Fibroblast of the aortic adventitia (primary cell): ENCODE measurements at places on chromosomes 4 and X.
A peak's percentile ranks its signal among the peaks of the same experiment; 100 is the strongest.

DNA sequence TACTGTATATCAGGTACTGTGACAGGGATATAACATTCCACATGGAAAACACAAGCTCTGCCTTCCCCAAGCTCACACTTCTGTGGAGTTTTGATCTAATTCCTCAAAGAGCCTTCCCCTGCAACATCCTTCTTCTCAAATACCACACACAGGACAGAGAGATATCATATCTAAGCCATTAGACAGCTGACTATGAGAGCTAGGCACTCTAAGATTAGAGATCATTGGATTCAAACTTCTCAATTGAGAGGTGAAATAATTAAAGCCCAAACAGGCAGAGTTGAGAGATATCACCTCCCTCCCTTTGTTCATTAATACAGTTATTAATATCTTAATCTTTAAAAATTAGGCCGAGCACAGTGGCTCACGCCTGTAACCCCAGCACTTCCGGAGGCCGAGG is 25.0 kb downstream of the TEC start:
- no peak for DNase-seq

DNA sequence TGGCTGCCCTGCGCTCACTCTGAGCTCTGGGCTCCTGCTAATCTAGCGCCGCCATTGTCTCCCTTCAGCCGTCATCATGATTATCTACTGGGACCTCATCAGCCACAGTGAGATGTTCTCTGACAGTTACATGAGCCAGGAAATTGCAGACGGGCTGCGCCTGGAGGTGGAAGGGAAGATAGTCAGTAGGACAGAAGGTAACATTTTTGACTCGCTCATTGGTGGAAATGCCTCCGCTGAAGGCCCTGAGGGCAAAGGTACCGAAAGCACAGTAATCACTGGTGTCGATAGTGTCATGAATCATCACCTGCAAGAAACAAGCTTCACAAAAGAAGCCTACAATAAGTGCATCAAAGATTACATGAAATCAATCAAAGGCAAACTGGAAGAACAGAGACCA is 21.8 kb upstream of the PIN4 start:
- no peak for DNase-seq

- no peak for DNase-seq
Measured at GRCh38 chrX:32867781-32868523, 343.4 kb downstream of the DMD start.

- DNase-seq: peak; percentile 45
Measured at GRCh38 chr4:20193141-20193936, 58.4 kb upstream of the SLIT2 start.

GRCh38 chrX:11663875-11664210 is 1.9 kb downstream of the ARHGAP6 start:
- peak; percentile 9 for DNase-seq

- DNase-seq: peak; percentile 67
Measured at GRCh38 chrX:150508451-150509367, 59.7 kb upstream of the MTM1 start.

DNA sequence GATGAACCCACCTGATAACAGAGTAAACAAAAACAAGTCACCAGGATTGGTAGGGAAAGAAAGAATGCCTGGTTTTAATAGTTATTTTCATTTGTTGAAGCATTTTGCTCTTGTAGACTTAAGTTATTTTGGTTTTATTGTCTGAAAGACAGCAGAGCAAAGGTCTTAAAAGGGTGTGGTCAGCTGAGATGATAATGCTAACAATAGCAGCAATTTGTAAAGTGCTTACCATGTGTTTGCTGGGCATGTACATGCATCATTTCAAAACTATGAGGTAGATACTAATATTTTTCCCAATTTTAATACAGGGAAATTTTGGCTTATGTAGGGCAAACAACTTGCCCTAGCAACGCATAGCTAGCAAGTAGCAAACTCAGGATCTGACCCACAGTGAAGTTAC is 46.8 kb upstream of the SLC10A4 start:
- peak; percentile 33 for DNase-seq

- DNase-seq: peak; percentile 58
Measured at GRCh38 chr4:158722291-158722916, 792 bp downstream of the PPID start.

GRCh38 chrX:132017431-132018185 is 5.5 kb upstream of the STK26 start:
- DNase-seq: no peak

DNA sequence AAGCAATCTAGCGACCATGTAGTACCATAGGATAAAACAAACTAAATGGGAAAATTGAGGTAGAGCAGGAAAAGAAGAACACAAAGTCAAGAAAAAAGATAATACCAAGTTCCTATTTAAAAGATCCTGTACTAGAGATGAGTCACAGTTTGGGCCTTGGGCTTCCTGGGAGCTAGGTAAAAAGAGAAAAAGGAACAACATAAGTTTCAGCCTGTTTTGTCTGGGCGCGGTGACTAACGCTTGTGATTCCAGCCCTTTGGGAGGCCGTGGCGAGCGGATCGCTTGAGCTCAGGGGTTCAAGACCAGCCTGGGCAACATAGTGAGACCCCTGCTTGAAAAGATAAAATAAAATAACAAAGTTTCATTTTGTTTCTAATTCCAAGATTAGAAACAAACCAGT is 14.0 kb upstream of the TMEM156 start:
- peak; percentile 12 for DNase-seq

DNA sequence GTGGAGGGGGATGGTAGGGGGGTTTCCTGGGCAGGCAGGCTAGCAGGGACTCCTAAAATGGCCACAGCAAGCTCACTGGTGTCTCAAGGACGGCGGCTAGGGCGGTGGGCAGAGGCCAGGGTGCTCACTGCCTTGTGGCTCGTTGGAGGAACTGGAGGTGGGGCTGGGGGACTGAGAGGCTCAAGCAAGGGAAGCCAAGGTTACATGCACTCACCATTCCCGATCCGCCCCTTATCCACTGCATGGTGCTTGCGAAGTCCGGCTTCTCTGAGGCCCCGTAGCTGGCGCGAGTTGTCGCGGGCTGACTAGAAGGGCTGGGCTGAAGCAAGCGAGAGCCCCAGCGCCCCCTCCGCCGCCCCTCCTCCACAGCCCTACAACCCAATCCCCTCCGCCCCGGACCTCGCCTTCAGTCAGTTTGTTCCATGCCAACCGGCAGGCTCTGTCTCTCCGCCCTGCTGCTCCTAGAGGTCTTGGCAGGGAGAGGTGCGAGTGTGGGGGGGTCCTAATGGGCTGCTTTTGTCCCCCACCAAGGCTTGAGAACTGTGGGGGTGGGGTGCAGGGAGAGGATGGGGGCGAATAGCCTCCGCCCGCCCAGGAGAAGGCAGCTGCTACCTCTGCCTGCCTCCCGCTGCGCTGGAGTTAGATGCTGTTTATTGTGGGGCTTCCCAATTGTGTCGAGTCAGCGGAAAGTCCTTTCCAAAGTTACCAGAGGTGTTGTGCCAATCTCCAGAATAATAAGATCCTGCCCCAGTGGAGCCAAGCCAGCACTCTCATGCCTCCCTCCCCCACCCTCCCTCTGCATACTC is at the start of gene ARHGEF9:
ARHGEF9 (minus strand) TSS at position 313 of the 806 bp plus-strand sequence; CDS start at position 244, 69 bp downstream.
- DNase-seq: no peak

- no peak for DNase-seq
Measured at GRCh38 chr4:179766938-179767337, 2324.7 kb upstream of the AGA start.

- no peak for DNase-seq
Measured at GRCh38 chr4:43223820-43224219, 331.3 kb downstream of the GRXCR1 start.

DNA sequence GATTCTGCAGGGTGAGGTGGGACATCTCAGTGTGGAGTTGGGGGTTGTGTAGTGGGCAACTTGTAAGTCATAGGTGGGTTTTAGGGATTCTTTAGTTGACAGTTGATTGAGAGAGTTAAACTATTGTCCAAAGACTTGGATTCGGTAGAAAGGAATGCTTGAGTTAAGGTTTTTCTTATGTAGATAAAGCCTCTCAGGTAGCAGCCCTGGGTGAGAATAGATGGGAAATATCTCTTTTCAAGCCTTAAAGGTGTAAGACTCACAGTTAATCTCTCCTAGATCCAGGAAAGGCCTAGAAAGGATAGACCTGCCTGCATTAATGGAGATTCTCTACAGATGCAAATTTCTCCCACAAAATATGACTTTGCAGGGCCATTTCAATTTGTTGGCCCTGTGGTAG is 108.4 kb downstream of the ARSJ start:
- DNase-seq: no peak

DNA sequence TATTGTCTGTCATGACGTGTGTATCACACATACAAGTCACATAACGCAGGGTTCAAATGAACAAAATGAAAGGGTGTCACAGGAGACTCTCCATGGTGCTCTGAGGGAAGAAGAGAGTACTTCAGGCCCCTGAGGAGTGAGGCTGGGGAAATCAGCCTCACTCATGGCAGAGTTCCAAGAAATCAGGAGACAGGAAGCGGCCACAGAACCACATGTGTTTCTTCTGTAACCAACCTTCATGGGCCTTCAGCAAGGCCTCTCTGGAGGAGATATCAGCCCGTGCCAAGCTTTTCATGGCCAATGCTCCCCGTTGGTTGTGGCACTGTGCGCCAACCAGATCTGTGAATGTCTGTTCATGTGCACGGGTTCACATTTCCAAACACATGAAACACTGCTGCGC is 76.0 kb downstream of the NAT8L start:
- DNase-seq: peak; percentile 22

- no peak for DNase-seq
Measured at GRCh38 chr4:137614491-137614890, 82.2 kb upstream of the PCDH18 start.

DNA sequence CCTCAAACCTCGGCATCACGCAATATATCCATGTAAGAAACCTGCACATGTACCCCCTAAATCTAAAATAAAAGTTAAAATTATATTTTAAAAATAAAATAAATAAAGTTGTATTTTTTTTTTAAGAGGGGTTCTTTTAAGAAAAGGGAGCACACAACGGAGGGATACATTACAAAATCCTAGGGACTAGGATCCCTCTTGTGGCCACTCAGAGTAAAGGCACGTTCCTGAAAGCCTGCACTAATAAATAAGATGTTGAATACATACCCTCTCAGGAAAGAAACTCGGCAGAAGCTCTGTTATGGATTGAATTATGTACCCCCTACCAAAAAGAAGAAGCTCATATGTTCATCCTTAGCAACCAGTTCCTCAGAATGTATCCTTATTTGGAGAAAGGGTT is 50.9 kb upstream of the PRDX4 start:
- DNase-seq: peak; percentile 51

DNA sequence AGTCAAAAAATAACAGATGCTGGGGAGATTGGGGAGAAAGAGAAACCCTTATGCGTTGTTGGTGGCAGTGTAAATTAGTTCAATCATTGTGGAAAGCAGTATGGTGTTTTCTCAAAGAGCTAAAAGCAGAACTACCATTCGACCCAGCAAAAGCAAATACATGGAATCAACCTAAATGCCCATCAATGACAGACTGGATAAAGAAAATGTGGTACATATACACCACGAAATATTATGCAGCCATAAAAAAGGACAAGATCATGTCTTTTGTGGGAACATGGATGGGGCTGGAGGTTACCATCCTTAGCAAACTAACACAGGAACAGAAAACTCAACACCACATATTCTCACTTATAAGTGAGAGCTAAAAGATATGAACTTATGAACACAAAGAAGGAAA is 188.9 kb downstream of the CAMK2D start:
- no peak for DNase-seq

- DNase-seq: no peak
Measured at GRCh38 chr4:108443585-108443984, 176.8 kb upstream of the RPL34 start.

GRCh38 chr4:40193016-40193571 is 3.7 kb upstream of the RHOH start:
- no peak for DNase-seq

GRCh38 chr4:168092176-168092712 is at the start of gene ANXA10:
TSS of gene ANXA10 (plus strand) at chr4:168092537. CDS start at chr4:168092701, 164 bp downstream.
- DNase-seq: peak; percentile 29
